ENCODE measurements at places on chromosomes 7 and 10.
A peak's percentile ranks its signal among the peaks of the same experiment; 100 is the strongest.

DNA sequence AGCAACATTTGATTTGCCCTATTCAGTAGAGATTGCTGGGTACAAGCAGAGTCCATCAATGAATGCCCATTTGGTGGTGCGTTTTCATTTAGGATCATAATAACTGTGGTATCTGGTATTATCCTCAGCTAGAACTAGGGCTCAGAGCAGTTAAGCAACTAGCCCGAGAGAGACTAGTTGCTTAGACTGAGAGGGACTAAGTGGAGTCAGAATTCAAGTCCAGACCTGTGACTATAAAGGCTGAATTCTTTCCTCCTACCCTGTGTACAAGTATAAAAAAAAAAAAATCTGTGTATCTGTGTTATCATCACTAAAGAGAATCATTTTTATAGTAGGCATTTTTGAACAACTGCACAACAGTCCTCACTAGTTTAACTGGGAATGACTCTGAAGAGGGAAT lies 45.3 kb upstream of the DKK1 start:
- no peak for DNase-seq

DNA sequence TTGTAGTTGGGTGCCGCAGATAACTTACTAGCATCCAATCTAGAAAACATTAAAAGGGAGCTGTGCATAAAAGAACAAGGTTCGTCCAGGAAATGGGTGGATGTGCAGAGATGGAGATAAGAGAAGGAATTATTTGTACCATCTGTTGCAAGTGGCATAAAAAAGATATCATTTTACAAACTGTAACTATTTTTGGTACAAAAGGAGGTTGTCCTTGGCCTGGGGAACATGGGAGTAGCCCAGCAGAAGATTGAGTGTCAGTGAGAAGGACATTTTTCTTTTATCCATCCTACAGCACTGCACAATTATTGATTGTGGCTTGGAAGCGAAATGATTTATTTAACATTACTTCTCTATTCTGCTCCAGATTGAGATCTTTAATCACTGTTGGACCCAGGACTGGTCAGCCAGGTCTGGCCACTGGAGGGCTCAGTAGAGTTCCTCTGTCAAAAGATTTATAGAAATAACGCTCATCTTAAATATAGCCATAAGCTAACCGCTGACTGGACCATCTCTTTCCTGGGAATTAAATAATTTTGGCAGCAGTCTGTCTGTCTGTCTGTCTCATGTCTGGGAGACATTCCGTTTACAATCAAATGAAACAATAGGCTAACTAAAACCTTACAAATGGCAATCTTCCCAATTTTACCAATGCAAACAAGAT lies 254.1 kb downstream of the KIAA1217 start:
- no peak for DNase-seq

DNA sequence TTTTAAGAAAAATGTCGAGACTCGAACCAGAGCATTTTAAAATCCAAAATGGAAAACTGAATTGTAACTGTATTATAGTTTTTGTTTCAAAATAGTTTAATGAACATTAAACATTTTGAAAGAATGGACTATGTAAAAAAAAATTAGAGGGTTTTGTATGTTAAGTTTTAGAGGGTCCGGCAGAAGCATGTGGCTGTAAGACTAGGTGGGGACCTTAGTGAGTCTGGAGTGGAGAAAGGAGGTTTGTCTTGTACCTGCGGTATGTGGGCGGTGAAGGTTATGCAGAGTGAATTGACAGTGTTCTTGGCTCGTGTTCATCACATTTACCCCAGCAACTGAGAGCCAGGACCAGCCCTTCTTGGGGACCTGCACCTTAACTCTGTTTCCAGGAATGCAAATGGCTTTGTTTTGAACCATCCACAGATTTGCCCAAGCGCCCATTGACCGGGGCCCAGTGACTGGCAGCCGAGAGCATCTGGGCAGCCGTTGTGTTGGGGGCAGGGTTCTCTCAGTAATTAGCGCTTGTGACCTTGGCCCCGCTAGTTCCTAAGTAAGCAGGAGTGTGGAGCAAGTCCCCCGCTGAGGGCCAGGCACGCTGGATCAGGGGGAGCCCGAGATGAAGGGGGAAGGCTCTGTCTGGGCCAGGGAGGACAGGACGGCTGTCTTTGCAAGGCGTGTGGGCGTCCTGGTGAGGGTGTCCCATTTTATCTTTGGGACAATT lies 1.4 kb upstream of the KLF6 start:
- DNase-seq, result peak; percentile 52

GRCh38 chr7:47253650-47254080 lies 328.2 kb downstream of the TNS3 start:
- DNase-seq, result peak; percentile 50

GRCh38 chr7:128025819-128026218 lies 5.4 kb downstream of the LRRC4 start:
- DNase-seq, result no peak

Measured in neural progenitor cell (in vitro differentiated cells).